Stimulated activated CD4-positive, alpha-beta T cell treated with anti-CD3 and anti-CD28 coated beads, Interleukin-4, amount 100 ng/mL, for 1 hour (primary cell): ENCODE measurements at places on chromosomes 2 and 18.

- DNase-seq: no peak
Measured at GRCh38 chr2:71791501-71792135, 338.3 kb downstream of the DYSF start.

- DNase-seq: no peak
Measured at GRCh38 chr2:189440644-189440946, 679 bp upstream of the WDR75 start.

- DNase-seq: no peak
Measured at GRCh38 chr2:42809819-42810120, 17.4 kb upstream of the HAAO start.

DNA sequence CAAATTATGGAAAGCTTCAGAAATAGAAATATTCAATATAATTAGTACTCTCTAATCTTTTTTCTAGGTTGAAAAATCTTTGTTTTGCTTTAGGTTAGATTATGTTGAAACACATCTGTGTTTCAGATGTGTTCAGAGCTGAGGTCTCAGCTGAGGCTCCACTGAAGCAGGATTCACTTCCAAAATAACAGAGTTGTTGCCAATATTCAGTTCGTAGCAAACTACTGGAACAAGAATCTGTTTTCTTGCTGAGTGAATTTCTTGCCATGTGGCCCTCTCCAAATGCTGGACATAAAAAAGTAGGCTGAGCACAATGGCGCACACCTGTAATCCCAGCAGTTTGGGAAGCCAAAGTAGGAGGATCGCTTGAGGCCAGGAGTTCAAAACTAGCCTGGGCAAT lies 8.7 kb downstream of the PHOSPHO2 start:
- DNase-seq: no peak

GRCh38 chr18:48348739-48349138 lies 60.4 kb downstream of the ZBTB7C start:
- DNase-seq: no peak

GRCh38 chr18:79458131-79458838 lies 62.6 kb downstream of the NFATC1 start:
- DNase-seq: no peak

GRCh38 chr2:102664471-102664909 lies 45.1 kb downstream of the SLC9A2 start:
- peak; percentile 54 for DNase-seq

GRCh38 chr2:54685263-54685775 lies 38.1 kb upstream of the EML6 start:
- DNase-seq: no peak

GRCh38 chr18:74457043-74457724 lies at the start of gene DIPK1C:
Gene DIPK1C (minus strand): TSS chr18:74457308. CDS start chr18:74457259, 49 bp downstream.
- DNase-seq: no peak

- no peak for DNase-seq
Measured at GRCh38 chr2:54374591-54375364, 81.3 kb upstream of the SPTBN1 start.

DNA sequence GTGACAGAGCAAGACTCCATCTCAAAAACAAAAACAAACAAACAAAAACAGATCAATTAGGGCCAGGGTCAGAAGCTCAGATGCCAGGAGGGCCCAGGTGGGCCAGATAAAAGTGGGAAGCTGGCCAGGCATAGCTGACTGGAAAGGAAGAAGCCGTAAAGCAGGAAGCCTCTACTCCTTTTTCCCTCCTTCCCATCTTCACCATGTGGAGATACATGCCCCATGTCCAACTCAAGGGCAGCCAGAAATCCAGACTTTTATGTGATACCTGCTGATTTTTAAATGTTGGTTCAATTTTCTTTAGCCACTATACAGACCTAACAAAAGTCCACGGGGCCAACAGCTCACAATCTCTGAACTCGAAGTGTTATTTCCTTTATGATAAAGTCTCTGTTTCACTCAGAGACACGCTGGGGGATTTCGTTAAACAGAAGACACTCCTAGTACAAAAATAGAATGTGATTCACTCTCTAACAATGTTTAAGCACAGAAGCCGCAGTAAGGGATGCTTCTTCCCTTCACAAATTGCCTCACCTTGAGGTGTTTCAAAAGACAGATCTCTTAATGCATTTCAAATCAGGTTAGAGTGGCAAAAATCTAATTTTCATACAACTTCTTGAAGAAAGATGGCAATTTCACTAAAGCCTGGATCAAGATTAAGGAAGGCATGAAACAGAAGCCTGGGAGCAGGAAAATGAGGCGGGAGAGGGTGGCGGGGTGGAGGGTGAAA lies 14.0 kb downstream of the TMEM247 start:
- DNase-seq: no peak

- no peak for DNase-seq
Measured at GRCh38 chr18:59276047-59276446, 2.8 kb upstream of the RAX start.
